G401 (cell line): ENCODE measurements at places on chromosomes 3 and 15.
A peak's percentile ranks its signal among the peaks of the same experiment; 100 is the strongest.

DNA sequence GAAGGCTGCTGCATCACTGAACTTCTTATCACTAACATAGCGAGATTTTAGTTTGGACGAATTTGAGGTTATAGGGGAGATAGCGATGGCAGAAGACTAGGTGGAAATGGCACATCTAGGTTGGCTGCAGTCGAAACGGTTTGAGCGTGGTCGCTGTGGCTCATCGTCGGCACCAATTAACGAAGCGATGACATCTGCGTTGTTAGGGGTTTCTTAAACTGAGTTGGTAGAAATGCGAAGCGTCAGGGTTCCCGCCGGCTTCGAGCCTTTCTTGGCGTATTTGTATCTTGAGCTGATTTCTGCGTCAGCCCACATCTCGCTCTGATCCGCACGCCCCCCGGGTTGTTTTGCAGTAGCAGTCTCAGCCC, 319 bp downstream of the LNP1 start:
- peak; percentile 65 for DNase-seq

GRCh38 chr3:186042521-186043202, 66.2 kb downstream of the ETV5 start:
- DNase-seq: no peak

GRCh38 chr3:155184011-155184410, 103.9 kb downstream of the MME start:
- no peak for DNase-seq

GRCh38 chr3:171419457-171419856, 40.7 kb downstream of the TNIK start:
- no peak for DNase-seq

DNA sequence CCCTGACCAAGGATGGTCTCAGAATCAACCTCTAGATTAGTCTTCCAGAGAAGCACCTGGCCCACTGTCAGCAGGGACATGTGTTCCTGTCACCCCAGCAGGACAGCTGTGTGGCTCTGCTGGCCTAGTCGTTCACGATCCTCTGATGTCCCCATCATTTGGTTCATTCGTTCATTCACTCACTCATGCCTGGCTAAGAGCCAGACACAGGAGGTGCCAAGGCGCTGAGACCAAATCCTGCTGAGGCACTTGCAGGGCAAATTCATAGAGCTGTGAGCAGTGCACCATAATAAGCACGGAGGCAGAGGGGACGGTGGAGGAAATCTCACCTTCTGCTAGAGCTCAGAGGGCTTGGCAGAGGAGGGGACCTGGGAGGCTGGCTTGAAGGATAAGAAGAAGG, 49.9 kb upstream of the FGD5 start:
- no peak for DNase-seq

- DNase-seq: no peak
Measured at GRCh38 chr3:24498796-24499195, 4.1 kb upstream of the THRB start.

DNA sequence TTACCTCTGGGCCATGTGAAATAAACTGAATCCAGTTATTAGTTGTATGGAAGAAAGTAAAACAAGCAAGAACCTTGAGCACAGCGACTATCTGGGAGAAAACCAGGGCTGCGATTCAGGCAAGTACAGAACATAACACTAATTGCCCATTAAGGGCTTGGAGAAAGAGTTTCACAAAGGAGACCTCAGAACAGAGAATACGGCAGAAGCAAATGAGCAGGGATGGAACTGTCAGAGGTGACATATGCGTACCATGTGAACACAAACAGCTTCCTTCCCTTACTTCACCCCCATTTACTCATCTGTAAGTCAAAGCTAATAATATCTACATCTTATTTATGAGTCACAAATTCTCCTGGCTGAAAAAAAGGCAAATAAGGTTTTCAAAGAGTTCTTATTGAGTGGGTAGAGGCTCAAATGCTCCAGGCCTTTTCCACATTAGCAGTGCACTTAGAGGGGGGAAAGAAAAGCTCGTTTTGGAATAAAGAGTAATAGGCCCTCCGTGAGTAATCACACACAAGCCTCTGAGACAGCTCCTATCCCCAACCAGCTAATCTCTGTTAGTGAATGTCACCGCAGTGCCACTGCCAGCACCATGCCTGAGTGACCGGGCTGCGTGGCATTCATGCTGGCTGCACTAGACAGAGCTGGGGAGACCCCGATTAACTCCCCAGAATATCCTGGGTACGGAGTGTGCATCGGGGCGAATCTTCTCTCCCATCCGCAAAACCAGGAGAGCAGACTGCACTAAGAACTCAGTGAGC, 2.6 kb downstream of the PCSK6 start:
- DNase-seq: no peak

DNA sequence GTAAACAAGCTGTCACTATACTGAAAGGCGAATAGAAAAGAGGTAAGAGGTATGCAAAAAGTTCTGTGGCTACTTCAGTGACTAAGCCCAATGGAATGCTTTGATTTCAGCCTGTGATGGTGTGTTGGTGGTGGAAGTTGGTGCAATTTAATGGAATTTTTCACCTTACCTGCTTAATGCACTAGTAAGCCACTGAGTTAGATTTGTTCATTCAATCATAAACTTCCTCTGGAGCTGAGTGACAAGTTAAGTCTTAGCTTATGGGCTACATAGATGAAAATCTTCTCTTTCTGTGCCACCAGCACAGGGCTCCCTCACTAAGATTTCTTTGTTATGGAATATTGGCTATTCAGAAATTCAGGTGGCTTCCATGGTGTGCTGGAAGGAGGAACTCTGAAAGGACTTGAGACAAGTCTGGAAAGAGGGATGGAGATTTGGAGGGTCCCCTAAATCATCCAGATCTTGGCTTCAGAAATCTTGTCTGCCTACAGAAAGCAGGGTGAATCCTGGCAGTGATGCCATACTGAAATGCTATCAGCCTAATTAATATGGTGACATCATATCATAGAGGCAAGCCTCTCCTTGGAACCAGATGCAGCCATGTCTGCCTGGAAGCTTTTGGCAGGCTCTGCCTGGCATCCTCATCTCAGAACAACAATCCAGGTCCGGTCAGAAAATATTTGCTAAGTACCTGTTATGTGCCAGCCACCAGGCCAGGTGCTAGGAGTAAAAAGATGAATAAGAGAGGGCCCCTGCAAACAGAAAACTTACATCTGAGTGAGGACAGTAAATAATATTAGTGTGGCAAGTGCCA, 8.1 kb upstream of the GAP43 start:
- DNase-seq: peak; percentile 75

- no peak for DNase-seq
Measured at GRCh38 chr15:69557020-69557706, 104.5 kb downstream of the RPLP1 start.

- peak; percentile 20 for DNase-seq
Measured at GRCh38 chr3:21256932-21257331, 494.1 kb downstream of the ZNF385D start.

DNA sequence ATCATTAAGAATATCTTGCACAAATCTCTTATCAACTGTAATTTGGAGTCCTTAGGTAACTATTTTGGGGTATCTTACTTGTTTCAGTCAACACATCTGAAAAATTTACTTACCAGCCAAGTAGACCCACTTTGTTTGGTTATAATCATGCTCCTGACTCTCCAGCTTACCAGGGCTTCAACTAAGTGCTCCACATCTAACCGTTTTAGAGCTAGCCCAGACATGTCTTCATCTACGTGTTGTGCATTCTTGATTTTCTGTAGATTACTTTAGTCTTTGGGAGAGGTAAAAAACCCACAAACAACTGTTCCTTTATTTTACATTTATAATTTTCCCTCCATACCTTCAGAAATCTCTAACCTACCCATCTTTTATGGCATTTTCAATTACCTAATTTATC, 17.2 kb downstream of the EAF2 start:
- DNase-seq: no peak

GRCh38 chr3:39671116-39671515, 138.3 kb upstream of the MYRIP start:
- no peak for DNase-seq

GRCh38 chr3:66053550-66054094, 14.9 kb upstream of the MAGI1 start:
- DNase-seq: no peak

GRCh38 chr3:115359536-115359935, 212.4 kb upstream of the ZBTB20 start:
- no peak for DNase-seq

DNA sequence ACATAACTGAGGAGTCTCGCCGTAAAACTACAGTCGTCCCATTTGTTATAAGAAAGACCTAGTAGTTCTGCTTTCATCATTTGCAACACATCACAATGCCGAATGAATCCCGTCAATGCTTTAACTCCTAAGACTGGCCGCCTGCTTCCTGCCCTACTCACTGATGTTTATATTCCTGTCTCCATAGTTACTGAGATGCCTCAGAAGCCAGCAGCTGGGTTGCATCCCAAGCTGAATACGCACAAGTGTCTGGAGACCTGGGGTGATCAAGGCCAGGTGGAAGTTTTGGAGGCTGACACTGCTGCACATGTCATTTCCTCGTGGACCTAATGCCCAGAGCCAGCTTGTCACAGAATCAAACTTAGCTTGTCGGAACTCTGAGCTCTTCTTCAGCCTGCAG, 95.2 kb upstream of the UBE2E1 start:
- no peak for DNase-seq

DNA sequence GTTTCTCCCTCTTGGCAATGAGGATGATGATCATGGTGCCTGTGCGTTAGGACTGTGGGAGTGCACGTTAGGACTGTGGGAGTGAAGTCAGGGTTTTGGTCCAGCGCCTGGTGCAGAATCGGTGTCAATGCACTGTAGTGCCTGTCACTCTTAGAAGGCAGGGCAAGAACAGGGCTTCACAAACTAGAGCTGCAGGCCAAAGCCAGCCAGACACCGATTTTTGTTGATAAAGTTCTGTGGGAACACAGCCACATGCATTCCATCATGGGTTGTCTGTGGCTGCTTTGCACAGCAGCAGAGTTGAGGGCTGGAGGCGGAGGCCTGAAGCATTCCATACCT, 32.6 kb upstream of the NR2C2 start:
- DNase-seq: no peak

DNA sequence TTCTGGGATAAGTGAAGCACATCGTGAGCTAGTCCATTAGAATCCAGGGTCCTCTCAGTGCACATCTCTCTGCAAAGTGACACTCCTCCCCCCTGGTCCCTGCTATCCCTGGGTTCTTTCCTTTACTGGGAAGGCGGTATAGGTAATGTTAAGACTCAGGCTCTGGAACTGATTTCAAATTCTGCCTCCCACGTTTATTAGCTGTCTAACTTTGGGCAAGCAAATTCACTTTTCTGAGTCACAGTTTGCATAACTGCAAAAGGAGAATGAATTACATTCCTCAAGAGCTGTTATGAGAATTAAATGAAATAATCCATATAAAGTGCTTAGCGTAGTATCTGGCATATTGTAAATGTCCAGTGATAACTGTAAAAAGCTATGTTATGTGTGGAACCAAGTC, 168.1 kb upstream of the LRRN1 start:
- DNase-seq: no peak

DNA sequence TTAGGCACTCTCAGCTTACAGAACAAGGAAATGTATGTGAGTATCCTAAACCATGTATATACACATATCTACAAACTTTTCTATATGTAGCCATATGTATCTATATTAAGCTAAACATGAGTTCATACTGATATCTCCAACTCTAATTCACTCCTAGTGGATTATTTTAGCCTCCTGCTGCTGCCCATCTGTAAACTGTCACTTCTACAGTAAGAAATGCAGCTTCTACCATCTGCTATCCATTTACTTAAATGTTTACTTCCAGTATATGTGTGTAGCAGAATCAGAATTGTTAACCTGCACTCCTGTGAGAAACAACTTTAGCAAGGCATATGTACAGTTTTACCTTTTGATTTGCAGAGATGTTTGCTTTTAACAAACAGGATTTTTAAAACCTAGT, 478.5 kb upstream of the CBLB start:
- DNase-seq: peak; percentile 41

GRCh38 chr15:61449186-61449702, 220.1 kb upstream of the RORA start:
- no peak for DNase-seq

DNA sequence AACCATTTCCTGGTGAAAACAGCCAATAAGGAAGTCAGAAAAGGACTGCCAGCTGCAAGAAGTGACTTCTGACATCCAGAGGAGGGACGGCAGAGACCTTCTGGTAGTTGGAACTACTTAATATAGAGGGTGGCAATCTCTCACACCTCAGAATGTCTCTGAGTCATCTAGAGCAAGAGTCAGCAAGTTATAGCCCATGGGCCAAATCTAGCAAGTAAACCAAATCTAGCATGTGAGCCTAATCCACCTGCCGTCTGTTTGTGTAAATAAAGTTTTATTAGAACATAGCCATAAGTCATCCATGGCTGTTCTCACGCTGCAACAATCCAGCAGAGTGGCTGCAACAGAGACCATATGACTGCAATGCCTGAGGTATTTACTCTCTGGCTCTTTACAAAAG, 160.5 kb upstream of the NR2E3 start:
- no peak for DNase-seq

GRCh38 chr3:48727511-48727910, 10.5 kb upstream of the IP6K2 start:
- peak; percentile 92 for DNase-seq

DNA sequence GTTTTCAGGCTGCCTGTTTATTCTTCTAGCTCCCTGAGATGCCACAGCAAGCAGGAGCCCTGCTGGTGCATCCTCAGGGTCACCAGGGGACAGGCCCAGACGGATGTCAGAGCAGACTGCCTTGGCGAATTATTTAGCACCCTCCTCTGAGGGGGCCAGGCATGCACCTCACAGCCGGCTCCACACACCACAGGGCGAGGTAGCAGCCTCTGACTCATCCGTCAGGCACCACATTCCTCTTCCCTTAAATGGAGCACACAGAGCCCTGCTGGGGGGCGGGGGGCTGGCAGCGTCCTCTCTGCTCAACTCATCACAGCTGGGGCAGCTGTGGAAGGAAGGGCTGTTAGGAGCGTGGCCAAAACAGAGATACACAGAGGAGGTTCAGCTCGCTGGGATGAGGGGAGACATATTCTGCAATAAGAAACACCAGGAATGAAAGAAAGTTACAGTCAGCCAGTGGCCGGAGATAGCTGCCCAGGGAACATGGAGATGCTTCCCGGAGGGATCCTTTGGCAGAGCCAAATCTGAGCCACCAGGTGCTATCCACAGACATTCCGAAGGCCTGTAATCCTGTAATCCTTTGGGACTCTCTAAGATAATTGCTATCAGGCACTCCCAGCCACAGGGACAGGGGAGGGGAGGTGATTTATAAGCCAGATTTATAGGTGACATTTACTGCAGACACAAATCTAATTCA, 13.9 kb upstream of the PRICKLE2 start:
- no peak for DNase-seq

- no peak for DNase-seq
Measured at GRCh38 chr15:49934487-49934886, 184.5 kb downstream of the ATP8B4 start.

- no peak for DNase-seq
Measured at GRCh38 chr3:133520286-133520685, 53.2 kb upstream of the CDV3 start.

DNA sequence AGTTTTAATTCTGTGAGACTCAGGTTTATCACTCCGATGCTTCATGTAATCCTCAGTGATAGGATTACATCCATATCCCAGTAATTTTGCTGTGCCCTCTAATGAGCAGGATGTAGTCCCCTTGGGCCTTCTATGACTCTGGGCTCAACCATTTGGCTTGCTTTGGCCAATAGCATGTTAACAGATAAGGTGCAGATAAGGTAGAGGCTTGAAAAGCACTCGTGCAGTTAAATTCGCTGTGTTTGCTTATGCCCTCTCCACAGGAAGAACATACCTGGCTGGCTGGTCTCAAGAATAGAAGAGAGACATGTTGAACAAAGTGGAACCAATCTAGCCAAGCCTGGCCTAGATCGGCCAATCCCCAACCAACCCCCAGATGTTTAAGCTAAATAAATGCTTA, 20.1 kb downstream of the CCDC13 start:
- DNase-seq: no peak

- DNase-seq: no peak
Measured at GRCh38 chr3:24943961-24944360, 449.3 kb upstream of the THRB start.
